ENCODE measurements at places on chromosomes 3 and 15.

- peak; percentile 77 for DNase-seq
Measured at GRCh38 chr15:70722266-70723121, 40.9 kb downstream of the UACA start.

- no peak for DNase-seq
Measured at GRCh38 chr3:108136561-108137459, 46.0 kb upstream of the CD47 start.

DNA sequence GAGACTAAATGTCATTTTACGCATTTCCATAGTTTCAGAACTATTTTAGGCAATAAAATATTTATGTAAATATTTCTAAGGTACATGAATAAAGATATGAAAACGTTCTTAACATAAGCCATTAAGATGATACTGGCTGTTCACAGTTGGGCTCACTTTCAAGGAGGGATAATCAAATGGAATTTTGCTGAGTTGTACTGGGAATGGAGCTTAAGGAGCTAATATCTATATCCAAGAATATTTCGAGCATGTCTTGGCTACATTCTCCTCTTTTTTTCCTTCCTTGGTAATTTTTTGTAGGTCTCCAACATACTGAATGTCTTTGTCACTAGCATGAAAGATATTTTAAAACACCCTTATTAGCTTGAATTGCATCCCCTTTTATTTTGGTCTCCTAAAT lies 383.4 kb downstream of the RAP2B start:
- DNase-seq = no peak

DNA sequence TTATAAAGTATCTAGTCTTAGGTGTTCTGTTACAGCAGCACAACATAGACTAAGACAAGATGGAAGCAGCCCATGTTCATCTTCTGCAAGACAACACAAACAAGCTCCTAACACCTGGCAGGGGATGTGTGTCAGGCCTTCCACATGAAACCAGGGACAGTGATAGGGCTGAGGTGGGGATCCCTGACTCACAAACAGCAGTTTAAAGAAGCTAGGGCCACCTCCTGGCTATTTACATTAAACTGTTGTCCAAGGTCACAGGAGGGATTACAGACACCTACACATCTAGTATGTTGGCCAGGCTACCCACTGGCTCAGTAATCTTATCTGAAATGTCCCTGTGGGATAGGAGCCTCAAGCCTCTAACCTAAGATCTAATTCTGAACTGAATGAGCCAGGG lies 211.3 kb downstream of the MINAR1 start:
- DNase-seq = no peak

DNA sequence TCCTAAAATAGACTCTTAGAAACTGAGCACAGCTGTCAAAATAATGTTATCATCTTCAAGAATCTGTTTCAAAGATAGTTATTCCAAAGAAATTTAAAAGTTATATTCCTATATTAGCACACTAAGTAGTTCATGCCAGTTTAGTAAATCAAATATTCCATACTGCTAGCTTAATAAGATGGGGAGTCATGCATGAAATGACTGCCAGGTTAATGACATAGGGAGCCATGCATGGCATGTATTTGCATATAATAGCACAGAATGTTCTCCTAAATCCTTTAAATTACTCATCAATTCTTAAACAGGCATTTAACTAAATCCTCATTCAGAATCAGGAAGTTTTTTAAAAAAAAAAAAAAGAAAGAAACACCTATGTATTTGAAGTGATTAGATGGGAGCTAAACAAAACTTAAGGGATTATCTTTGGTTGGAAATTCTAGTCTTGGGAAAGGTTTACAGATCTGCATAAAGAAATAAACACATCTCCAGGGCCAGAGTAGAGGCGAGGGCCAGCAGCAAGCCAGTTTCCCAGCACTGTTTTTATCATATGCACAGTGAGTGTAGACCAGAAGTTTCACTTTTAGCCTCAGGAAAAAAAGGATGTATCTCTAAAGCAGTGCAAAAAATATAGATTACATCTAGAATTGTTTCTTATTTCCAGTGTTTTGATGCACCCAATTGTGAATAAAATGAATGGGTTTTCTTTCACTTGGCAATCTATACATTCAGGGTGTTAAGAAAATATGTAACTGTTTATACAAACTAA lies 366.4 kb upstream of the AGTR1 start:
- peak; percentile 26 for DNase-seq

- peak; percentile 7 for DNase-seq
Measured at GRCh38 chr15:28098360-28098765, 752 bp downstream of the OCA2 start.

- DNase-seq = peak; percentile 66
Measured at GRCh38 chr15:98881526-98882520, 125.8 kb downstream of the PGPEP1L start.

- DNase-seq = peak; percentile 53
Measured at GRCh38 chr3:39548282-39548681, 80.8 kb downstream of the MOBP start.

GRCh38 chr3:48429960-48430707 lies at the start of gene PLXNB1:
PLXNB1 (minus strand) TSS chr3:48430086; CDS start chr3:48424611, 5,475 bp downstream.
- peak; percentile 70 for DNase-seq

DNA sequence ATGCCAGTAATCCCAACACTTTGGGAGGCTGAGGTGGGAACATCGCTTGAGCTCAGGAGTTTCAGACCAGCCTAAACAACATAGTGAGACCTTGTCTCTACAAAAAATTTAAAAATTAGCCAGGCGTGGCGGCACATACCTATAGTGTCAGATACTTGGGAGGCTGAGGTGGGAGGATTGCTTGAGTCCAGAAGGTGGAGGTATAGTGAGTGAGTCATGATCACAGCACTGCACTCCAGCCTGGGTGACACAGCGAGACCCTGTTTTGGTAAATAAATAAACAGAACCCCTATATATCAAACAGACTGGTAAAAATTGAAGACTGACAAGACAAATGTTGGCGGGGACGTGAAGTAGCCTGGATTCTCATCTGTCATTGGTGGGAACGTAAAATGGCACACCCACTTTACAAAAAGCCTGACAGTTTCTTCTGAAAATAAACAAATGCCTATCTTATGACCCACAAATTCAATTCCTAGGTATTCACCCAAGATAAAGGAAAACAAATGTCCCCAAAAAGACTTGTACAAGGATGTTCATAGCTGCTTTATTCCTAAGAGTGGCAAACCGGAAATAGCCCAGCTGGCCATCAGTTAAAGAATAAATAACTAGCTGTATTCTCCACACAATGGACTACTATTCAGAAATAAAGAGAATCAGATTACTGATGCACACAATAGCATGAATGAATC lies 47.0 kb upstream of the GK5 start:
- no peak for DNase-seq

DNA sequence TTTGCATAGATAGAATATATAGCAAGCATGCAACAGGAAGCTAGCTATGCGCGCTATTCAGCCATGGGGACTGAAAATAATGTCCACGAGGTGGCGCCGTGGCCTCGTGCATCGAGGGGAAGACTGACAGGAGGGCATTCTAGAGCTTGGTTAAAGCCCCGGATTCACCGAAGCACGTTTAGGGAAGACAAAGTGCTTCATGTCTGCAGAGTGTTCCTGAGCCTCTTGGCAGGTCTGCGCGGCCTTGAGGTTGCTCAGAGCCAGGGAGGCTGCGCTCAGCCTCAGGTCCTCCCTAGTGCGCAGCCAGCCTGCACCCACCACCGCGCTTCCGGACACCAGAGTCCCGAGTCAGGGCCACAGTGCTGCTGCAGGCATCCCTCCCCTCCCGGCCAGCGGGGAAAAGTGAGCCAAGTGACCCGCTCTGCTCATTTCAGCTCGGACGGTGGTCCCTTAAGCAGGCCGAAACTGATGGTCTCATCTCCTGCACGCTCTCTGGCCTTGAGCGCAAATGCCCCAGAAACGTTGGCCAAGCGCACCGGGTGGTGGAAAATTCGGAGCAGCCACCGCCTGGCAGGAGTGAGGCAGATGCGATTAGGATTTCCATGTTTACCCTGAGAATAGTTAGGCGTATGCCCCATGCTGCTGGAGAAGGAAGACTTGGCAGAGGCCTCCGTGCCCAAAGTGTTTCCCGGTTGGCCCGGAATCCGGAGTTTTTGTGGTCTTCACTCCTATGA lies 24.8 kb downstream of the GABRA5 start:
- DNase-seq = peak; percentile 69

DNA sequence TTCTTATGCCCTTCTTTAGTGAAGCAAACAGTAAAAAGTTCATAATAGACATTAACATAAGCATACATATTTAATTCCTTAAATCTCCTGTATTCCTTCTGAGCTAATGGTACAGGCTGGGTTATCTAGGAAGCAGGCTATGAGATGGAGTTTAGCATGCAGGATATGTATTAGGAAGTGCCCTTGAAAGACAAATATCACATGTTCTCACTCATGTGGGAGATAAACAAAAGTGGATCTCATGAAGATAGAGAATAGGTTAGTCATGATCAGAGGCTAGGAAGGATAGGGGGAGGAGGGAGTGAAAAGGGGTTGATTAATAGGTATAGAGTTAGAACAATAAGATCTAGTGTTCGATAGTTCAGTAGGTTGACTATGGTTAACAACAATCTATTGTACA lies 105.4 kb downstream of the CLASP2 start:
- DNase-seq = no peak

GRCh38 chr15:66071921-66072295 lies 181.6 kb downstream of the MEGF11 start:
- DNase-seq = peak; percentile 4

DNA sequence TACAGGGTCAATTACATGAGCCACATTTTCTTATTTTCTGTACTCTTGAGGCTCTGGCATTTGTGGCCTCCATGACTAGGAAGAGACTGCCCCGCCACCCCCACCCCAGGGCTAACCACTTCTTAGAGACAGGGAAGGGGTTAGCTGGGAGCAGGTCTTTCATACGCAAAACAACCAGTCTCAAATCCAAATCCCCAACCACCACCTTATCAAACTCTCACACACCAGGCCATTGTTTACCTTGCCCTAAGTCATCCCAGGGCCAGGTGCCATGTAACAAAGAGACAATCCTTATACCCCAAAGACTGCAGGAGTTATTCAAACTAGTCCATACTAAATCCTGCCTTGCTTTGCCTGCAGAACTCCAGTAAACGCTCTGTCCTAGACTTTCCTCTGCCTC lies 77.8 kb downstream of the B3GNT5 start:
- no peak for DNase-seq

GRCh38 chr3:120614765-120615164 lies 18.6 kb downstream of the NDUFB4 start:
- no peak for DNase-seq

GRCh38 chr3:5095886-5096285 lies 26.2 kb upstream of the ARL8B start:
- DNase-seq = no peak

DNA sequence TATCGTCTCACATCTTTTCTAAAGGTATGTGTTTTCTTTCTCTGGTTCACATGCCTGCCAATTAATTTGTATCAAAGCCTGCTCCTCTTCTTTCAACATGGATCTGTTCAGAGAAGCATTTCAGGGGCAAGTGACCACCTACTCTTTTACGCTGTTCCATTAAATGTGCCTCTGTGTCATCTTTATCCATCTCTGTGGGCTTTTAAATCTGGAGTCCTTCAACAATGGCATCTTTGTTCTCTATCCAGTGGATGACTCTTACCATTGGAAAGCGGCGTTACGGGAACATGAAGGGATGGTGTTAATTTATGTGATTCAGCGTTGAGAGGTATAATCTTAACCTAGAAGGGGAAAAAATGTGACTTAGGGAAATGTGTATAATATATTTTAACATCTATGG lies 92.7 kb upstream of the CFAP20DC start:
- no peak for DNase-seq

DNA sequence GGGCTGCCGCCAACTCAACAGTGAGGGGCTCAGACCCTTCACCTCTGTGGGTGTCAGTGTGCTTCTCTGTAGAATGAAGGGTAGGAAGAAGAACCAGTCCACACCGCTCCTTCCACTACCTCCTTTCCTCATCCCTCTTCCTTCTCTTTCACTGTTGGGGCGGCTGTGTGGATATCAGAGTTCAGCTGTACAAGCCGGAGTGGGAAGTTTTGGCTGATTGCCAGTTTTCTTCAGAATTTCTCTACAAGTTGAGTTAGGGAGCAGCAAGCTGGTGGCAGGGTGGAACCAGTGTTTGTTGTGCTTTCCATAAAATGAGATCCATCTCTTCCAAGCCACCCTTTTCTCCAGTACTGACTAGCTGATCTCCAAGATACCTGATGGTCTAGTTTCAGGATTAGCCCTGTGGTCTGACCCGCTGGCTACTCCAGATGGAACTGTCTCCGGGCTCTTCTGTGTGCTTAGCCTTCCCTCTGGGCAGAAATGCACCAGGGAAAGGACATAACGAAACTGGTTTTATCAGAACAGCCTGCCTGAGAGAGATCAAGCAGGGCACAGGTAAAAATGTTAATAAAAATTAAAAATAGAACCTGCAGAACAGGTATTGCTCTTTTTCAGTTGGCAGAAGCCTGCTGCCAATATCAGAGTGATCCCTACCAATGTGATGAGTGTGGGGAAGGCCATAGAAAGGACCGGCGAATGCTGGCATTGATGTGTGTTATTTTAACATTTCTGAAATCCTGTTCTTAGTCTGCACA lies 169.9 kb upstream of the TSC22D2 start:
- DNase-seq = no peak

GRCh38 chr3:62248734-62249483 lies 124.4 kb downstream of the FEZF2 start:
- no peak for DNase-seq

Measured in adipocyte (in vitro differentiated cells).